ENCODE measurements at places on chromosomes 11 and 22.

DNA sequence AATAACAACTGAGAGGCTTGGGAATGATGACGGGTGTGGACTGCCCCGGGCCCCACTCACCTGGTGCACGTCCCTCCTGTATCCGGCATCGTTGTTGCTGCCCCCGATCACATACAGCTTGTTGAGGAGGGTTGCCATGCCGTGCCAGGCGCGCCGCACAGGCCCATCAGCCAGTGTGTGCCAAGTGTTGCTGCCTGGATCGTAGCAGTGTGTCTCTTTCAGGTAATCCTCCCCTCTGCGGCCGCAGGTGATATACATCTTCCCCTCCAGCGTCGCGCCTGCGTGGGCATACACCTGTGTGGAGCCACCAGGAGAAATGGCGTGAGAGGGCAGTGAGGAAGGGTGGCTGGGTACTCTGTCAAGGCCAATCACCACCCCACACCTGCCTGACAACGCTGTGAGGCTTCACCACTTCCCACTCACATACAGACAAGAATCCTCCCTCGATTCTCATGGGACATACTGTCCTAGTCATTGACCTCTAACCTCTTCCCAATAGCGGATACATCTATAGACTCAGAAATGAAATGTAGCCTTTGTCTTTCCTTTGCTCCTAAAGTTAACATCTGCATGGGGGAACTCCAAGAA, 8.9 kb upstream of the SCARF2 start:
- DNase-seq, result no peak

- no peak for DNase-seq
Observed at GRCh38 chr22:31637891-31638618, 24.0 kb downstream of the PISD start.

DNA sequence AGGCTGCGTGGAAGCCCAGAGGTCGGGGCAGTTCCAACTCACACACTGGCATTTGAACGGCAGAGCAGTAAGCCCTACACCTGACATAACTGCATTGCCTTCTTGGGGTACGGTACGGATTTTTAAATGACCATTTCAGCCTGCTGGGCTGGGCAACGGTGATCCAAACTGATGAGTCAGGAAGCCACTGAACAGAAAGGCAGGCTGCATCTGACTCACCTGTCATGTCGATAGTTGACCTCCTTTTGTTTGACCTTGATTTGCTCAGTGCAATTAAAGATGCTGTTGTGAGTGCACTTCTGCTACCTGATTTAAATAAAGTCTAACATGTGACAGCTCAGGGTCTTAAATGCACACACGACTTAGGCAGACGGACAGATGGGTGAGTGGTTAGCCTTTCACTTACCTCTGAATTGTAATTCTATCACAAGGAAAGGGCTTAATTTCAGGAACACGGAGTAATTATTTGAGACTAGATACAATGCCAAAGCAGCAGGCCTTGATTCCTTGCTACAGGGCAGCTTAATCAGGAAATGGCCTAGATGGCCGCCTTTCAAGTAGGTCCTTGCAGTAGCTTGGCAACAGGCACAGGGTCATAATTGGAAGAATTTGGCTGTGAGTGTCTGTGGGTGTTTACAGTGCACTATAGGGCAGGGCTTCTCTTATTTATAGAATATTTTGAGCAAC, 52.2 kb downstream of the BMAL1 start:
- DNase-seq, result no peak

- no peak for DNase-seq
Observed at GRCh38 chr11:134987822-134988221, 575.8 kb upstream of the B3GAT1 start.

DNA sequence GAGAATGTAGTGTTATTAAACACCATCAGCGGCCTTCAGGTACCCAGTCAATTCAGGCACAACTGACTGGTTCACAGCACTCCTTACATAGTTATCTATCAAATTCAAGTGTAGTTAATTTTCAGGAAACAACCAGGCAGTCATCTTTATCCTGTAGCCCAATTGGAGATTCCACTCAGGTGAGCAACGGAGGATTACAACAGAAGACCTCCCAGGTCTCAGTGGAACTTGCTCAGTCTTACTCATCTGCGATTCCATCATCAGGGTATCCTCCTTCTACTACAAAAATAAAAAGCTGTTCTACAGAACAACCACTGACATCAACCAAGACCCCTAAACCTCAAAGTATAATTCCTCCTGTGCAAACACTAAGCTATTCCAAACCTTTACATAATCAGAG, 39.6 kb downstream of the QSER1 start:
- no peak for DNase-seq
